ENCODE measurements at places on chromosomes 11 and 22.

DNA sequence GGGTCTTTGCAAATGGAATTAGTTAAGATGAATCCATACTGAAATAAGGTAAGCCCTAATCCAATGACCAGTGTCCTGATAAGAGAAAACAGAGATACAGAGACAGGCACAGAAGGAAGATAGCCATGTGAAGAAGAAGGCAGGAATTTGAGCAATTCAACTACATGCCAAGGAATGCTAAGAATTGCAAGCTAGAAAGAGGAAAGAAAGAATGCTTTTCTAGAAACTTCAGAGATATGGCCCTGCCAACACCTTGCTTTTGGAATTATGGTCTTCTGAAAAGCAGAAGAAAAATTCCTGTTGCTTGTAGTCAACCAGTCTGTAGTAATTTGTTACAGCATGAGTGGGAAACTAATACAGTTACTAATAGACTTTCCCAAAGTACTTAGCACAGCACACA is 111.3 kb downstream of the SLC17A6 start:
- no peak for DNase-seq

DNA sequence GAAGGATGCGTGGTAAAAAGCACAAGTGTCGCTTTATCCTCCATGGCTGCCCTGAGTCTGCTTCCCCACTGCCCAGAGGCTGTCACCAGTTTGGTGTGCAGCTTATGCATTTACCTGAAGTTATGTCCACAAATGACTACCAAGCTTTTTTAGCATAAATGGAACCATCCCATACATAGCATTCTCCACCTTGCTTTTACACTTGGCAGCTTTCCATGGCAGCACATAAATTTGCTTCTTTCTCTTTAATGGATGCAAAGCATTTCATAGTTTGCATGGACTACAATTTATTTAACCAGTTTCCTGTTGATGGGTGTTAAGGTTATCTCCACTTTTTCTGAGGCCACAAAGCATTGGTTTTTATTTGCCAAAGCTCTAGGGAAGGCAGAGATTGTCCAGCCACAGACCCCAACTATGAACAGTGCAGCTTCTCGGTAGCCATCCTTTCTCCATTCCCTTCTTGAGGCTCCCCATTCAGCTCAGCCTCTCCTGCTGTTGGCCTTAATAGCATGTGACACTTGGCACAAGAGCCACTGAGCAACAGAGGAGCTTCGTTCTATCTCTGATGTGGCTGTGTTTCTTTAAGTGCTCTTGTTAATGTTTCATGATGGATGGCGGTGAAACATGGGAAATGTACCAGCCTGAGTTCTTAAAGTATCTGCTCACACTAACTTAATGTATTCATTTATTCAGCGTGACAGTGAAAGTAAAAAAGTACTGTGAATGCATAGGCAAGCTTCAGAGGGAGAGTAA is 59.8 kb upstream of the NAV2 start:
- DNase-seq = no peak

DNA sequence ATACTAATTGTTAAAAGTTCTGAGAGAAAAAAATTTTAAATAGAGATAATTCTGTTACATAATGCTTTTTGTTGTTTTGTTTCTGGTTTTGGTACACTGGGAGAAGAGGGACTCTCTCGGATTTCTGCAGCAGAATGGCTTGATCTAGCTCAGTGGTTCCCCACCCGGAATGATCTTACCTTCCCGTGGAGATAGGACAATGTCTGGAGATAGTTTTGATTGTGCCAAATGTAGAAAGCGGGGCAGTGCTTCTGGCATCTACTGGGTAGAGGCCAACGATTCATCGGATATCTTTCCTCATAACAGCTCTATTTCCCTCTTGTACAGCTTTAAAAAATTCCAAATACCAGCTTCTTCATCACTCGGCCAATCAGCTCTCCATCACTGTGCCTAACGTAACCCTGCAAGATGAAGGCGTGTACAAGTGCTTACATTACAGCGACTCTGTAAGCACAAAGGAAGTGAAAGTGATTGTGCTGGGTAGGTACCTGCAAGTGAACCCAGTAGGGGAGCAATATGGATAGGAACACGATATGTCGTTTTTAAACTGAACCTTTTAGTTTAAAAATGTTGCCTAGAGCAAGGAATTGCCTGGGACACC is 13.2 kb downstream of the CRTAM start:
- DNase-seq = no peak

DNA sequence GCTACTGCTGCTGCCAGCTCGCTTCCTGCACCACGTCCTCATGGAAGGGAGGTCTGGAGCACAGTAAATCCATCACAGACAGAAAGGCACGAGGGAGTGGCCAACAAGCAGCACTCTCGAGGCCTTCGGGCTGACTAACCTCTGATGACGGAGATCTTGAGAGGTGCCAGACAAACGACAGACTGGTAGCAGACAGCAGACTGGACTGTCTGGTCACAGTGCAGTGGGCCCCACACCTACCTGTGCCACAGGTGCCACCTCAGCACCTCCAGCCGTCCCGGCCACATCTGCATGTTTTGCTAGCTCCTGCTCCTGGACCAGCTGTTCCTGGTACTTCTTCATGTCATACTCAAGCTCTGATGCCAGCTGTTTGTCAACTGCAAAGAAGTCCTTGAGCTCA is 64.1 kb downstream of the NCAPD3 start:
- DNase-seq = no peak

GRCh38 chr11:31725176-31725575 is 85.9 kb downstream of the PAX6 start:
- no peak for DNase-seq

DNA sequence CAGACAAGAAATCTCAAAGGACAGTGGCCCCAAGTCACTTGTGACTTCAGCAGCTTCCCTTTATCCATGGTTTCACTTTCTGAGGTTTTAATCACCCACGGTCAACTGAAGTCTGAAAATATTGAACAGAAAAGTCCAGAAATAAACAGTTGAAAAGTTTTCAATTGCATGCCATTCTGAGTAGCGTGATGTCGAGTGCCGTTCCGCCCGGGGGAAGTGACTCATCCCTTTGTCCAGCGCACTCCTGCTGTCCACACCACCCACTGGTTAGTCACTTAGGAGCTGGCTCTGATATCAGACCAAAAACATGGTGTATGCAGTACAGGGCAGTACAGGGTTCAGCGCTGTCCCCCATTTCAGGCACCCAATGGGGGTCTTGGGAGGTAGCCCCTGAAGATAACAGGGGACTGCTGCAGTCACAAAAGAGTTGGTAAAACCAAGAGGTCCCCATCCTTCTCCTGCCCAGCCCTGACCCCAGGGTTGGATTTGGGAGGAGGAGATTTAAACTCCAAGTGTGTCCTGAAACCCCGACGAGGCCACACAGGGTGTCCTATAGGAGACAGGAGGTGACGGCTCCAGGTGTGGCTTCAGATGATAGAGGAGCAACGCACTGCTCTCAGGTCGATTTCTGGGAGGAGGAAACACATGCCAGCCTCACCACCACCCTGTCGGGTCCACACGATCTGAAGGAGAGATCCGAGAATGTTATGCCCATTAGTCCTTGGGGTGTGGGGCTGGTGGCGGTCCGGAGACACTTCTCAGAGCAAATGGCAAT is 390.1 kb downstream of the CTTN start:
- no peak for DNase-seq

GRCh38 chr22:20130731-20131596 is 640 bp upstream of the ZDHHC8 start:
- peak; percentile 86 for DNase-seq

- no peak for DNase-seq
Measured at GRCh38 chr22:49969751-49970527, 9.4 kb downstream of the PIM3 start.

- no peak for DNase-seq
Measured at GRCh38 chr11:111307472-111308108, 9.2 kb downstream of the POU2AF3 start.

DNA sequence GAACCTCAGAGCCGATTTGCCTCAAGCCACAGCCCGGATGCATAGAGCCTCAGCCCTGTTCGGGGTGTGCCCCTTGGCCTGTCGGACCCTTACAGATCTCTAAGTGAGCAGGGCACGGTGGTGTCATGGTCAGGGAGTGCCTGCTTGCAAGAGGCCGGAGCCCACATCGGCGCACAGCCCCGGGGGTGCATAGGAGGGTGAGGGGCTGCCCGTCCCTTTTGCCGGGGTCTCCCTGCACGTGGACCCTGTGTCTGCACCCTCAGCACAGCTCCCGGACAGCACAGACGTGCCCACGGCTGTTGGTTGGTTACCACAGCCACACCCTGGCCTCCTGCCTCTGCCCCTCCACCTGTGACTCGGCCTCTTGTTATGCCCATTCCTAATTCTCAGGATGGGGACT is 6.5 kb downstream of the RAB36 start:
- DNase-seq = no peak

DNA sequence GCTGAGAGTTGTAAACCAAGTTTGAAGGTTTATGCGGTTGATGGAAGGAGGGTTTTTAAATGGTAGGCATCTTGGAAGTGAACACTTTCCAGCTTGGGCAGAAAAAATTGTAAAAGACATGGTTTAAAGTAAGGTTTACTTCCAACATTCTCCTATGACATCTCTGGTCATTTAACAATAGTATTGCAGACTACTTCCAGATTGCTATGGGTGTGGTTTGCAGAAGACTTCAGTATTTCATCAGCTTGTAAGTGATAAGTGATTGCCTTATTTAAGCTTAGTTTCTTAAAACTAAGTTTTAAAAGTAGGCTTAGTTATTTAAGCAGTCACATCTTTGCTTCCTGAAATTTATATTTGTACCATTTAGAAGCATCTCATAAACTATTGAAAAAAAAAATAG is 7.2 kb upstream of the STT3A start:
- no peak for DNase-seq

- no peak for DNase-seq
Measured at GRCh38 chr11:17791144-17791543, 56.6 kb downstream of the KCNC1 start.

- DNase-seq = no peak
Measured at GRCh38 chr22:44024288-44024921, at the start of gene PARVB. PARVB (plus strand) TSS chr22:44024302; CDS start chr22:44024340, 38 bp downstream.

GRCh38 chr22:29733362-29734201 is 13.8 kb downstream of the CABP7 start:
- no peak for DNase-seq

GRCh38 chr11:47078751-47079521 is 97.7 kb downstream of the ARFGAP2 start:
- no peak for DNase-seq

DNA sequence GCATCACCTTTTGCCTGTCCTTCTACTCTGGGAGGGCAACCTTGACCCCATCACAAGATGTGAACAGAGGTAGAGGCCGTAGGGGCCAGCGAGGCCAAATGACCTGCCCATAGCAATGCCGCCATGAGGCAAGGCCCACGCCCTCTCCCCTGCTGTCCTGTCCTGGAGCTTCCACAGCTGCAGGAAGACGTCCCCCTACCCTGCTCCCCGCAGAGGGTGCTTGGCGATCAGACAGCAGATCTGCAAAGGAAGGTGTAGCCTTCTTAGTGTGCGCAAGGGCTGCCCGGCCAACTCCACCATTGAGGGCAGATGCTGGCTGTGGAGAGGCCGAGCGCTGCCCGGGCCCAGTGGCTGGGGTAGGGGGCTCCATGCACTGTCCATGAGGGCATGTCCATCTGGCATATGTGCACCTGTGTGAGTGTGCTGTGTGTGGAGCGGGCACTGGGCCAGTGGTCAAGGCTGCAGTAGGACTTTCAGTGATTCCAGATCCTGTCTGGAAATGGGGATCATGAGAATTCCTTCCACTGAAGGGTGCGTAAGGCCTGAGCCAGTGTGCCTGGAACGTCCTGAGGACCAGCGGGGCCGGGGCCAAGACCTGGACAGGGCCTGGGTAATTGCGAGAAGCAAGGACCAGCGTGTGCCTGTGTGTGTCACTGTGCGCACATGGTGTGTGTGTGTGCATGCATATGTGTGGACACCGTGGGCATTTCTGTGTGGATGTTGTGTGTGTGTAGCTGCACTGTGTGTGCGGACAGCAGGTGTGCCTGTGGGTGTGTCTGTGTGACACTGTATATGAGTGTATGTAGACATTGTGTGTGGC is 11.0 kb downstream of the TRPM5 start:
- DNase-seq = no peak

GRCh38 chr22:30250661-30251267 is 4.2 kb upstream of the LIF start:
- no peak for DNase-seq

- DNase-seq = no peak
Measured at GRCh38 chr22:35134637-35135036, 68.7 kb downstream of the ISX start.

- no peak for DNase-seq
Measured at GRCh38 chr11:76609736-76610370, 60.7 kb downstream of the LRRC32 start.

GRCh38 chr11:69620683-69621290 is 20.2 kb upstream of the CCND1 start:
- no peak for DNase-seq

DNA sequence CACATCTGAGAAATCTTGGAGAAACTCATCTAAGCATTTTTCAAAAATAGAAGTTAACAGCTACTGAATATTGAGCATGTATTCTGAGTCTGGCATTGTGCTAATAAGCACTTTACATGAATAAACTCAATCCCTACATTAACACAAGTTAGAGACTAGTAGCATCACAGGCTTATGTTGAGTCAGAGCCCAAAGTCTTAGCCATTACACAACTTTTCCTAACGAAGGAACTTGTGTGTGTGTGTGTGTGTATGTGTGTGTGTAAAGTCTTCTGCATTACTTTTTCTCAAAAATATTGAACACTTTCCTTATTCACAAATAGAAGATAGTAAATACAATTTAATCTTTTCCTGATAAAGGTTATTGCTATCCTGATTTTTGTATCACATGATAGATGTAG is 8.7 kb upstream of the CLPB start:
- no peak for DNase-seq

DNA sequence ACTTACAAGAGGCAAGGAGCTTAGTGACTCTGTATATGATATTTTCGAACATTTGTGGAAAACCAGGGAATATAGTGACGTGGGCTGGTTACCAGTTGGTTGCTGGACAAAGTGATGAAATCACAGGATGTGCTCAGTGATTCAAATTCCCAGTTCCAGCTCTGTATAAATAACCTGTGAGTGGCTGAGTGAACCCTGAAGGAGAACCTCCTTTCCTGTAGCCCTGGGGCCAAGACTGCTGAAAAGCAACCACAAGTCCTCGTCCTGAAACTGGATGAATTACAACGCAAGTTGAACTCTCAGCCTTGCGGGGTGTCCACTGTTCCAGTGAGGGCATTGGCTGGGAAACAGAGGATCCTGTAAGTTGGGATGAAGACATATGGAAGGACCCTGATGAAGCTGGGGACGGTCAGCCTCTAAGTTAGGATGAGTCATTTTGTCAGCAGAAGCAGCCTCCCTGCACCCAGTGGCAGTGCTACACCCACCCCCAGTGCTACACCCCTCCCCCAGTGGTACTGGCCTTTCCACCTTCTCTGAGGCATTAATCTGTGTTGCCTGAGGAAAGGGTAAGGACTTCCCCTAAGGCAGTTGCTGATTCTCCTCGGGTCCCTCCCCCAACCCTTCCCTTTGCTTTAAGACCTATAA is 22.0 kb upstream of the CD81 start:
- DNase-seq = no peak
